Activated naive CD8-positive, alpha-beta T cell treated with anti-CD3 and anti-CD28 coated beads for 36 hours (primary cell): ENCODE measurements at places on chromosomes 16 and 17.

DNA sequence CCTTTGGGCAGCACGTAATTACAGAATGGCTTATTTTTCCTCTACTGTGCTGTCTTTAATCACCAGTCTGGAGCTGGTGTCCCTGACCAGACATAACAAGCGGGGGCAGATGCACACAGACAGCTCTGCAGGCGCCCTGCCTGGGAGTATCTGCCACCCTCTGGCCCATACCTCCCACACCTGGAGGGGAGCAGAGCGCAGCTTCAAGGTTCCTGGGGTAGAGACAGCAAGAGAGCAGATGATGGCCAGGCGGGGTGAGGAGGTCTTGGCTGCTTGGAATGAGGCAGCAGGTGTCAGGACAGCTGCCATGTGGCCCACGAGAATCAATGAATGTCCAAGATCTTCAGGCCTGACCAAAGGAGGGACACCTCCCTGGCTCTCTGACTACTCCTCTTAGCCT lies 23.8 kb downstream of the TMEM94 start:
- no peak for DNase-seq

- DNase-seq, result peak; percentile 29
These were observed 7.7 kb downstream of the HAPSTR1 start for GRCh38 chr16:9099131-9099625.

DNA sequence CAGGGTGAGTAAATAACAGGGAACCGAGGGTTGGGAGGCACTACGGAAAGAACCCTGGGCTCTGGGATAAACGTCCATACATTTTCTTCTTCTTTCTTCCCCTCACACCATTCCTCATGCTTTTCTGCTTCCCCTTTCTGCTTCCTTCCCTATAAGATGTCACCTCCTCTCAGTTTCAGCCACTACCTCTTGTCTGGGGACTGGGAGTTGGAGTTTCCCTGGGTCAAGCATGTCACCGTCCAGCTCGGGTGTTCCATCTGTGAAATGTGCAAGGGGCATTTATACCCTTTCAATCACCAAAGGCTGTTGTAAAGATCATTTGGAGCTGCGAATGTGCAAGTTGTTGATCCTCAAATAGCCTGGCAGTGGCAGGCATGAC lies 17.5 kb upstream of the CCL22 start:
- DNase-seq, result no peak

GRCh38 chr16:50626868-50627267 lies 54.2 kb downstream of the SNX20 start:
- DNase-seq, result no peak
